ENCODE measurements at places on chromosomes 5 and 9. TPM values are rescaled to one million over a fixed set of nuclear protein-coding genes. Genes with fewer than 3 reads are reported as not detected.

DNA sequence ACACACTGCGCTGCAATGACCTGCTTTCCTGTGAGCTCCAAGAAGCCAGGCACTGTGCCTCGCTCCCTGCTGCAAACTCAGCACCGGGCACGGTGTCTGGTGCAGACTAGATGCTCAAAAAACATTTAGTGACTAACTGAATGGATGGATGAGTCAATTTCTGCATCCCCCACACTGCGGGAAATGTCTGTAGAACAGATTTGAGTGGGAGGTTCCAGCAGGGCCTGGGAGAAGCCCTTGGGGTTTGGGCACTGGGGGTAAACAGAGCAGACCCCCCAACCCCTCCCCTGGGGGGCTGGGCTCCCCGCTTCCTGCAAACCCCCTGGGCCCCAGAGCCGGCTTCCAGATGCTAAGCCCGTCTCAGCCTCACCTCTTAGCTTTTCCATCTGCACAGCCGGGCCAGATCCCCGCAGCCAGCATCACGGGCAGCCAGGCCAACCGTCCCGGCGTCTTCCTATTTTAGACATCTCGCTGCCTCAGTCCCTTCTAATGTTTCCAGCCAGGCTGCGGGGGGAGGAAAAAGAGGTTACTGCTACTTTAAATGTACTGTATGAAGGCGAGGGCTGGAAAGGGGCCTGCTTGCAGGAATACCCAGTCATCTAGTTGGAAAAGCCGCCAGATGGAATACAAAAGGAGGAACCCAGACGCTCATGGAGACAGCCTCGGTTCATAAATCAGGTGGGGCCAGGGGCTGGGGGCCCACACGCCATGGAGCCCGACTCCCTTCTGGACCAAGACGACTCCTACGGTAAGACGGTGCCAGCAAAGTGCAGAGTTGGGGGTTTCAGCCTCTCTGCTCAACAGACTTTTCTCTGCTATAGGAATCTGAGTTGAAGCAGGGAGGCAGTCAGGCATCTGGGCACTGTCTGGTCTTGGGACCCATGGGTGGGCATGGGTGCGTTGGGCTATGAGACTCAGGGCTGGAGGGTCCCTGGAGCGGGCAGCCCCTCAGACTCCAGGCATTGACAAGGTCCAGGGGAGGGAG is 67.1 kb upstream of the GGTA1 start:
- DNase-seq, result no peak

DNA sequence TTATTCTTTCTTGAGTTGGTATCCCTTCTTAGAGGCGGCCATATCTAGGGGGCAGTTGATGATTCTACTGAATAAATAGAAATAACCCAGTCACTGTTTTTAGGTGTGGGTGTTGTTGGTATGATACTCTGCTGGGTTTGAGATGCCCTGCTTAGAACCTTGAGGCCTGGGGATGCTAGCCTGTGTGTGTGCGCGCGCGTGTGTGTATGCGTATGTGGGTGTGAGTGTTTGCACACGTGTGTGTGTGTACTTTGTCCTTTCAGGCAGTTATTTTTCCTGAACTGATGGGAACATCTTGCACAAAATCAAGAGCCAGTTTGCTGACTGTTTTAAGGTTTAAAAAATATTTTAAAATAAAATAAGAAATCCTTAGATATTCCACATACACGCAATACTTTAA is 3.3 kb downstream of the SLC28A3 start:
- no peak for DNase-seq

DNA sequence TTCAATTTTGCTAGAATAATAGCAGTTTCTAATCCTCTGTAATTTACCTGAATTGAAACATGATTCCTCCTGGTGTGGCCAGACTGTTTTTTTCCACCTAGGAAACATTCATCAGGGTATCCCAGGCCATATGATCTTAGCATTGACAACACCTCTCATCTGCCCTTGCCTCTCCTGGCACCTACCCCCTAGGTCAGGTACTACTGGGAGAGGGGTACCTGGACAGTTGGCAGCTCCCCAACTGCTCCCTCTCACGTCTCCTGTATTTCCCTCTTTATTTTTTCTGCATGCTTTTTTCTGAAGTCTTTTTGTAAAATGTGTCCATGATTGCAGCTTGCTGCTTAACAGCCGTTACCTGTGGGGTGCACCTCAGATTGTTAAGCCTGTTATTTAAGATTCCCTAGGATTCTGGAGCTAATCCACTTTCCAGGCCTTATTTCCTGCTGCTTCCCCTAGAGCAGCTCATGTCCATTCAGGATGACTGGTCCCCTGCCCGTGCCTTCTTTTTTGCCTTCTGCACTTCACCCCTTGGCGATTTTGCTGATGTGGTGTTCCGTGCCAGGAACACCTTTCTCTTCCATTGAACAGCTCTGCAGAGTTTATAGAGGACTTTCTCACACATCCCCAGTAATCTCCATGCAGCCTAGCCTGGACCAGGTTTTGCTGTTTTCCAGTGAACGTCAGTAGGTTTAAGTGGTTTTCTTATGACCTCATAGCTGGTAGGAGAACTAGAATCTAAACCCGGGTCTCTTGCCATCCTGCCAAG is 33.6 kb downstream of the SNX30 start:
- peak; percentile 47 for DNase-seq

Gene TXNDC8
- not detected for polyA plus RNA-seq

DNA sequence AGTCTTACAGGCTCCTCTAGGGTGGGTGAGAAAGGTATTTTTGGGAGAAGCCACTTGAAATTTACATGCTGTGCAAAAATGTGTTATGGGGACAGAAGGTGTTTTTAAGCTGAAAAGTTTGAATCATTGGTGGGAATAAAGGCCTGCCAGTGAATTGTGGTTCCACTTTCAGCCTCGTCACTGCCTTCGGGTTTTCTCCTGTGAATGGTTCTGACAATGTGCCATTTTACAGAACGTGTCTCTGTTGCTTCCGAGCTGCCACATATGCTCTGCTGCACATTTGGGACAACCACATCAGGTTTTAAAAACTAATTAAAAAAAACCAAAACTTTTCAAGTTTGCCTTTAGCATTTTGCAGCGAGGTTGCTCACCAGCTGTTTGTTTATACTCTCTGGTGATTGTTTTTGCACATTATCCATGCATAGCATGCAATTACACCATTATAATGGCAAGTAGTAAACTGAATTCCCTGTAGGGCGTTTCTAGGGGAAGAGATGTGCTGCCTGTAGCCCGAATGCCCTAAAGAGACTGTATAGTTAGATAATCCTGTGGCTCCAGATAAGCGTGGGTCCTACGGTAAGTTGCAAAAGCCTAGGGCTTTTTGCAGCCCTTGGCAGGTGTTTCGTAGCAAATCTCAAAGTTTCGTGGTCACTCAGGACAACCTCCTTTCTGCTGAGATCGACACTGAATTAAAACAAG is 40.1 kb upstream of the SUB1 start:
- DNase-seq, result no peak
